ENCODE measurements at places on chromosomes 5 and 9.

GRCh38 chr9:93864032-93864431 is 91.1 kb downstream of the BARX1 start:
- DNase-seq: no peak

GRCh38 chr5:168667301-168667840 is 88.2 kb upstream of the PANK3 start:
- DNase-seq: no peak

DNA sequence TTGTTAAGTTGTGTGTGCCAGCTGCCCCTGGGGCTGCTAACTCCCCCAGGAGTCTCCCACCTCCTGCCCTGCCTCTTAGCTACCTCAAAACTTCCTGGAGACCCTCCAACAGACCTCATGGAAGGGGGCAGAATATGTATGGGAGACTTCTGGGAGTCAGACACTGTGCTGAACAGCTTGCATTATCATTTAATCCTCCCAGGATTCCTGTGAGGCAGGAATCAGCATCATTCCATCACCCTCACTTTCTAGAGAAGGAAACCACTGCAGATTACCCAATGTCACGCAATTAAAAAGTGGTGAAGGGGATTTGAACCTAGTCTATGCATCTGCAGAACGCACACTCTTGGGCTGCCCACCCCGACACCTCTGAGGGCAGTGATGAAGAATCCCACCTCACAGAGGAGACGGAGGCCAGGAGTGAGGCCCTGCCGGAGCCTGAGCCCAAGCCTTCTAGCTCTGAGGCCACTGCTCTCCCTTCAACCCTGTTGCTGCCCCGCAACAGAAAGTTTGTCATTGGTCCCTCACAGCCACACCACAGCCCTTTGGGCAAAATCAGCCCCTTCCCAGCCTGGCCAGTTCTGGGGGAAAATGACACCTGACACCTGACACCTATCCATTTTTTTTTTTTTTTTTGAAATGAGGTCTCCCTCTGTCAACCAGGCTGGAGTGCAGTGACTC is 30.3 kb upstream of the IL17B start:
- no peak for DNase-seq

- no peak for DNase-seq
Measured at GRCh38 chr9:103991698-103992097, 102.4 kb upstream of the SMC2 start.

GRCh38 chr5:114430532-114430931 is 68.7 kb downstream of the KCNN2 start:
- DNase-seq: no peak

GRCh38 chr9:94819161-94819687 is 92.7 kb downstream of the AOPEP start:
- DNase-seq: no peak

All from cerebellum (tissue), 4 donors.